ENCODE measurements at places on chromosomes 5 and 9. TPM values are rescaled to one million over a fixed set of nuclear protein-coding genes. Genes with fewer than 3 reads are reported as not detected.

DNA sequence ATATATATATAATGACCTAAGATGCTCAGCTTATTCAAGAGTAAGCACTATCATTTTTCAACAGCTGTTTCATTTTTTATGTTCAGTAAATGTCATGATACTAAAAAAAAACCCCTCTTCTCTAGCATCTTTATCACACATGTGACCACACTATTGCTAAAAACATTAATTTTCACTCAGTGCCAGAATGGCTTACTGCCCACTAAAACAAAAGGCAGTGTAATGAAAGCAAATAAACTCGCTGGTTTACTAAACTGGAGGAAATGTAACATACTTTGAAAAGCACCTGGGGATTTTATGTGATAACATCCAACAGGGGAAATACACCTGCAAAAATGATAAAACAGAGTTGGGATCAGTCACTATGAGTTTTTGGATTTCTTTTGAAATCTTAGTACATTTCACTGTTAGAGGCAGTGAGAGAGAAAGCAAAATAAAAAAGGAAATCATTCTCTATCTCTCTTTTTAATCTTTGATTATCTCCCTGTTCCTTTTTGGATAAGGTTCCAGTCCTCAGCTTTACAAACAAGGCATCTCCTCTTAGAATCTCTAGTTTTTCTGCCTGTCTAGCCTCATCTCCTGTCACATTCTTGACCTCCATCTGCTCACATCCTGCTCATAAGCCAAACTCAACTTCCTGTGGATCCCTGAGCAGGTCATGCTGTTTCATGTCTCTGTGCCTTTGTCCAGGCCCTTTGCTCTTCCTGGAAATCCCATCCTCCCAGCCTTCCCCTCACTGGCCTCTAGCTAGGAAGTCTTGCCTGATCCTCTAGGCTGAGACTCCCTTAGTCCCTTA is 338.0 kb downstream of the MAN2A1 start:
- no peak overlapping the region for H3K27ac ChIP-seq
- no peak for DNase-seq
- no peaks in the 10 kb centered on the region for H3K27me3 ChIP-seq
- H3K4me1 ChIP-seq, result no peaks in the 10 kb centered on the region
- H3K36me3 ChIP-seq, result no peaks in the 10 kb centered on the region

GRCh38 chr5:22245770-22246169 is 607.4 kb downstream of the CDH12 start:
- no peaks in the 10 kb centered on the region for H3K36me3 ChIP-seq
- no peak overlapping the region for H3K27ac ChIP-seq
- no peaks in the 10 kb centered on the region for H3K4me1 ChIP-seq

SPATA9 gene
- 0.30 TPM for total RNA-seq

GRCh38 chr5:878125-878524 is 14.5 kb downstream of the BRD9 start:
- H3K36me3 ChIP-seq, result peaks cover 67% of the 10 kb centered on the region
- no peak for DNase-seq
- no peak overlapping the region for H3K4me3 ChIP-seq

PCDHGB2 gene
- 6.7 TPM for total RNA-seq

All from right atrium auricular region (tissue), 2 donors.